Lower lobe of right lung (tissue), 2 donors: ENCODE measurements at places on chromosomes 3 and 15. TPM values are rescaled to one million over a fixed set of nuclear protein-coding genes. Genes with fewer than 3 reads are reported as not detected.

IMPG2 gene
- total RNA-seq, result 0.21 TPM

SLC28A1 gene
- not detected for total RNA-seq

ELL3 gene
- 5.1 TPM for total RNA-seq

SLC49A4 gene
- 14.9 TPM for total RNA-seq

CAPN3 gene
- 47.2 TPM for total RNA-seq

GOLGA8Q gene
- not detected for total RNA-seq

AGBL1 gene
- 12.0 TPM for total RNA-seq

TMOD2 gene
- total RNA-seq, result 14.7 TPM

OR5K2 gene
- total RNA-seq, result not detected

GP9 gene
- total RNA-seq, result 2.6 TPM

FRMD4B gene
- total RNA-seq, result 62.4 TPM

CTSH gene
- total RNA-seq, result 724 TPM

ACTC1 gene
- total RNA-seq, result 0.62 TPM

MFSD1 gene
- total RNA-seq, result 102 TPM

RIOX2 gene
- total RNA-seq, result 20.5 TPM

ATP8B4 gene
- 9.0 TPM for total RNA-seq

CNTN6 gene
- total RNA-seq, result 10.3 TPM

CCDC71 gene
- 23.4 TPM for total RNA-seq

KPNA1 gene
- total RNA-seq, result 54.5 TPM

FETUB gene
- total RNA-seq, result not detected

MAN2C1 gene
- total RNA-seq, result 208 TPM
